RCC 7860 (cell line): ENCODE measurements at places on chromosomes 6 and 20.
A peak's percentile ranks its signal among the peaks of the same experiment; 100 is the strongest.

GRCh38 chr20:43942667-43943285 lies 28.1 kb downstream of the TOX2 start:
- peak; percentile 42 for DNase-seq

GRCh38 chr6:168468045-168468444 lies 27.1 kb downstream of the SMOC2 start:
- DNase-seq = no peak

GRCh38 chr20:58136149-58136484 lies 92.3 kb downstream of the ANKRD60 start:
- DNase-seq = no peak

DNA sequence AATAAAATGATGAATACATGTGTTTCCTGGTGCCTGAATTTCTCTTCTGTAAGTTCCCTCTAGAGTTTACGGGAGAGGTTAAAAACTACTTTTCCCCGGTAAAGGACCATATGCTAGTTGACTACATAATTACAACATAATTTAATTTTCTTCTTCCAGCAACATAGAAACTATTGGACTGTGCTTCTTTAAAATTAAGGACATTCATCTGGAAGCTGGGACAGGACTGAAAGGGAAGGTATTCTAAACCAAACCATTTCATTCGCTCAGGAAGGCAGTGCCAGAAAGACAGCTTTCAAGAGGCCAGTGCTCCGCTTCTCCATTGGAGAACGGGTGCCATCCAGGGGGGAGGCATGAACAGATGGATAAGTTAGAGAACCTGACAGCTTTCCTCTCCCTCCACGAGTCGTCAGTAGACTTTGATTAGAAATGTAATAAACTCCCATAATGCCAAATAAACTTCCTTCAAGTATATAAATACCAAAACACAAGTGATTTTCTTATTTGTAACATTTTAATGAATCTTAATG lies 458.0 kb upstream of the SOX4 start:
- DNase-seq = no peak

GRCh38 chr6:14243597-14243996 lies 126.0 kb downstream of the CD83 start:
- no peak for DNase-seq

DNA sequence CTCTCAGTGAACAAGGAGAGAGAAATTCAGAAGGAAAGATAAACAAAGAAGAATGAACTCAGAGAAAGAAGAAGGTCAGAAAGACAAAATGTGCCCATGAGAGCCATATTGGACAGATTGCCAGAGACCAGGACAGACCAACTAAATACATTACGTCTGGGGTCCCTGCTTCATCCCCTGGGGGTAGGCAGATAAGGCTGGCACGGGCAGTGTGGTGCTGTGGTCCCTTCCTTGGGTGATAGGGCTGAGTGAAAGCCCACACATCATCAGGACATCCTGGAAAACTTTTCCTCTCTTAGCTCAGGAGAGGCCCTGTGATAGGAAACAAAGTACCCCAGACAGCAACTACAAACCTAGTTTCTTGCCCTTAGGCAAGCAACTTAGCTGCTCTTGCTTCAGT lies 13.2 kb upstream of the ARMC12 start:
- no peak for DNase-seq

DNA sequence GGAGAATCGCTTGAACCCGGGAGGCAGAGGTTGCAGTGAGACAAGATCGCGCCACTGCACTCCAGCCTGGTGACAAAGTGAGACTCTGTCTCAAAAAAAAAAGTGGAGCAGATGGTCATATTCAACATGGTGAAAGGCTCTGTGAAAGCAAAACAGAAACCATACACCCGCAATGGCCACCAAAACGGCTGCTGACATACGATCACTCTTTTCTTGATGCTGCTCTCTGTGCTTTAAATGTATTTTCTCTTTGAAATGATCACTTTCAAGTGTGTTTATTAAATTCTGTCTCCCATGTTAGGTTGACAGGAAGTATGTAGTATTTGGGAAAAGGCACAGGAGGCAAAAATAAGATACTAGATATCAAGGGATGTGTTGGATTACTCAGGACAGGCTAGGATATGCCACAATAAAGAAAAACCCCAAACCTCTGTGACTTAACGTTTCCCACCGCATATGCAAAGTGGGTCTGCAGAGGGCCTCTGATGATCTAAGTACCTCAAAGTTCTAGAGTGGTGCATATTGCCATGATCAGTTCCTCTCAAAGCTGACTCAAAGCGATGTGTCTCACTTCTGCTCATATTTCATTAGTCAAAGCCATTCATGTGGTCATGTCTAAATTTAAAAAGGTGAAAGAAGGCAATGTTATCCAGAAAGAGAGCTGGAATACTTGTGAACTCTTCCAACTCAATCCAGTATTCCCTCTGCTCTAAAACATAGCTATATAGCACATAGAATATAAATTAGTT lies 155.1 kb upstream of the SOX4 start:
- DNase-seq = no peak

DNA sequence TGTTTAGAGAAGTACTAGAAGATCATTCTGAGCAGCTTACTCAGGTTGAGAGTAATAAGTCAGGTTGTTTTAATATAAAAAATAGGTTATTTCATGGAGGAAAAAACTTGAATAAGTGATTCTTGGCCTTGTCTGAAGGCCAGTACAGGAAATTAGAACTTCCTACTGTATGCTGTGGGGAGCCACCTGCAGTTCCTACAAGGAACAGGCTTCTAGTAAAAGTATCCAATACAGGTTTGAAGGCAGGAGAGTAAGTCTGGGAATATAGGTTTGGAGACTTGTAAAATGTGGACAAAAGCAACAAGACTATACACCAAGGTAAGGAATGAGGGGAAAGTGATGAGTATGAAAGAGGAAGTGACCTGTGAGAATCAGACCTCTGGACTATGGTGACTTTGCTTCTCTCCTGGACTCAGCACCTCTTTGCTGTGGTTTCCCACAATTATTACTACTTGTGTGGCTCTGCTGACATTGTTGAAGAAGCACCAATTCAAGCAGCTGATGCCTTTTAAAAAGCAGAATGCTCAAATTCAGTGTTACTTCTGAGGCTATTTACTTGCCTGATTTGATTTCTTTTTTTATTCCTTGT lies 278.6 kb downstream of the TBC1D7 start:
- DNase-seq = no peak

DNA sequence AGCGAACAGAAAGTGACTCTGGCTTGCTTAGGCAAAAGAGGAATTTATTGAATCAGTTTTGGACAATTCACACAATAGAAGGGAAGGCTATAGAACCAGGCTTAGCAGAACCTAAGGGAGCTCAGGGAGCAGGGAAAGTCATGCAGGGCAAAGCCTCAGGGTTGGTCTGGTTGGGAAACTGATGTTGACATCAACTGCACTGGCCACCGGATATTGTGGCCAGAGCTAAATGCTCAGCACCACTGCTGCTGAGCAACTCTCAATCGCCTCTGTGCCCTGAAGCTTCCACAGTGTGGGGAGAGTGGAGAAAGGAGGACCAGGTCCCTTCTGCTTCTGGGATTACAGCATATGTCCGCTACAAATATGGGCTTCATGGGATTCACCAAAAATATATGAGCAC lies 93.3 kb upstream of the GCM1 start:
- no peak for DNase-seq

GRCh38 chr20:37161830-37162549 lies 17.1 kb upstream of the RPN2 start:
- DNase-seq = no peak

DNA sequence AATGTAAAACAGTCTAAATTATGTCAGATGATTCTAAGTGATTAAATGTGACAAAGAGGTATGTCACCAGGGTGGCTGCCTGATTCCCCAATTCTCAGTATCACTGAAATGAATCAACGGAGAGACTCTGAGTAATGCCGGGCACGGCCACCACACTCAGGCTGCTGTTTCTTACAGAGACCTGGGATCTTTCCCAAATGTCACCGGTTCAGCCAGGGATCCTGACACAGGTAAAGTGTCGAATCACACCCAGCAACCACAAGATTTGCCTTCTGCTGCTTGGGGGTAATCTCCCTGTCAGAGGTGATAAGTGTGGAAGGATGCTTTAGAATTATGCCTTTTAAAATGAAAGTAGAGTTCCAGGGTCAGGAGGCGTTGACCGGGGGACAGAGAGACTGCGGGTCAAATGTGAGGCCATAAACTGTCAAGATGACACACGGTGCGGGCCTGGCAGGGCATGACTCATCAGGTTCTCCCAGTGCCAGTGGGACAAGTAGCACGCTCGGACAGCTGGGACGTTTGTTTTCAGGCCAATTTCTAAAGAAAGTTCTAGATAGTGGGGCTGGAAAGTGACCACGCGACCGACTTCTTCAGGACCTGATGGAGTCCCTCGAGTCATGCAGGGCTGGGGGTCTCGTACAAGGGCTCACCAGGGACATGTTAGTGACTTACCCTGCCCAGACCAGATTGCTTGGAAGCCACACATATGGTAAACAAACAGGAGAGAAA lies 48.9 kb downstream of the PRDM1 start:
- peak; percentile 87 for DNase-seq

DNA sequence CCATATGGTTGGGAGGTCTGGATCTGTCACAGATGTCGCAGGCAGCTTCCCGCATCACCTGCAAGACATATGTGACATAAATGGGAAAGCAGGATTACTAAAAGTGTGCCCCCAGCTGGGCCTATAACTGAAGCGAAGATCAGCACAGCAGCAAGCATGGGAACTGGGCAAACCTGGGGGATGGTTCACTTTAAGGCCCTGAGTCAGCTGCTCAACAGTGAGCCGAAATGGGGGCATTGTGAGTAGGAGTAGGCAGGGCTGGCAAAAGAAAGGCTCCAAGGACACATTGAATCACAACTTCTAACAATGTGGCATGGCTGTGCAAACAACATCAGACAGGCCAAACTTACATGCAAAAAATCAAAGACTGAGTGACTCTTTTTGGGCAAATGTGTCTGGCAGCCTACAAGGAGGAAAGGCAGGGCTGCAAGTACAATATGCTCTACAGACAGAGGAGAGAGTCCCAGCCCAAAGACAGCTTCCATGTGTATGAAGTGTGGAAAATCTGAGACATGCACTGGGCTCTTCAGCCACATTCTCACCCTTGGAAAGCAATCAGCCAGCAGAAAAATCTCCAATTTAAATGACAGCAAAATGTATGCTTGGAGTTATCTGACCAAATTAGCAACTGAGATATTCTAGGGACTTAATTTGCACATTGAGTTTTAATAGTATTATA lies 531.0 kb upstream of the MMS22L start:
- no peak for DNase-seq

DNA sequence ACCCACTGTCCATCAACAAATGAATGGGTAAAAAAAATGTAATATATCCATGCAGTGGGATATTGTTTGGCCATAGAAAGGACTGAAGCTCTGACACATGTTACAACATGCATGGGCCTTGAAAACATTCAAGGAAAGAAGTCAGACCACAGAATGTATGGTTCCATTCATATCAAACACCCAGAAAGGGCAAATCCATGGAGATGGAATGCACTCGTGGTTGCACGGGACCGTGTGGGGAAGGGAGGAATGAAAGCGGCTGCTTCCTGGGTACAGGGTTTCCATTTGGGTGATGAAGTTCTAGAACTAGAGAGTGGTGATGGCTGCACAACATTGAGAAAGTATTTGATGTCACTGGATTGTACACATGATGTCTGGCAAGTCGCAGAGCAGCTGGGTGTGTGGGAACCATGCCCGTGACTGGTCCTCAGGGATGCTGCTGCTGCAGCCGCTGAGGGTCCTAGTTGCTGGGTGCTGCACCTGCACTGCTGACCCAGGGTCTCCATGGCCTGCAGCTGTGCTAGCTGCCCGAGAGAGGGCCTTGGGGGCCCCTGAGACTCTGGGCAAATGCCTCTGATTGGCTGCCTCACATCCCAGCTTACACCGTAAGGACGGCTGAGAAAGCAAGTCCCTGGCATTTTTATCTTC lies 220.3 kb downstream of the NRN1 start:
- DNase-seq = no peak

- no peak for DNase-seq
Observed at GRCh38 chr20:63238514-63239125, 2.9 kb downstream of the BIRC7 start.

- DNase-seq = no peak
Observed at GRCh38 chr20:48703107-48703506, 124.7 kb downstream of the PREX1 start.

DNA sequence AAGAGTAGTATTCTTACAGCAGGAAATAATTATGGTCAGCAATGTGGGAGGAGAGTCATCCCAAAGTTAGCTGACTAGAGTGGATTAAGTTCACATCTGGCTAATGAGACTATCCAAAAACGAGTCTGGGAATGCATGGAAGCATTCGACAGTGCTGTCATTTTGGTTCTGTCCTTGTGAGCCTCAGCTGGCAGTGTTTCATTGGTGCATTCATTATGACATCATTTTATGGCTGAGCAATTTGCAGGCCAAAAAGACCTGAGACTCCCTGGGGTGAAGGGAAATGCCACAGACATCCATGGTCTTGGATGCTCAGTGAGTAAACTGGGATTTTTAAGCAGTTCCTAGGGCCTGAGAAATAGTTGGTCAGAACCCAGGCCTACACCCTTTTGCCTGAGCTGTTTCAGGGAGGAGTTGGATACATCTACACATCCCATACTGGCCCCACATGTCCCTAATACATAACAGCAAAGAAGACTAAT lies 196.4 kb upstream of the CCN2 start:
- peak; percentile 60 for DNase-seq

DNA sequence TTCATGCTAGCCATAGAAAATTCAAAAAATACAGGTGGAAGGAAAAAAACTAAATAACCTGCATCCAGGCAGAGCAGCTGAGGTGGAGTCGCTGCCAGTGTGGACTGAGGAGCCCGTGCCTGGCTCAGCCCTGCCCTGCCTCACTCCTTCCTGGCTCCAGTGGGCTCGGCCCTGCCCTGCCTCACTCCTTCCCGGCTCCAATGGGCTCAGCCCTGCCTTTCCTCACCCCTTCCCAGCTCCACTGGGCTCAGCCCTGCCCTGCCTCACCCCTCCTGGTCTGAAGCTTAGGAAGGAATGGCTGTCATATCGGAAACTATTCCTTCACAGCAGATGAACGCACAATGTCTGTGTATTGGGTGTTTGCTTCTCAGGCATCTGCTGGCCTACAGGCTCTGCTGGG lies 142.1 kb downstream of the SMOC2 start:
- DNase-seq = no peak

DNA sequence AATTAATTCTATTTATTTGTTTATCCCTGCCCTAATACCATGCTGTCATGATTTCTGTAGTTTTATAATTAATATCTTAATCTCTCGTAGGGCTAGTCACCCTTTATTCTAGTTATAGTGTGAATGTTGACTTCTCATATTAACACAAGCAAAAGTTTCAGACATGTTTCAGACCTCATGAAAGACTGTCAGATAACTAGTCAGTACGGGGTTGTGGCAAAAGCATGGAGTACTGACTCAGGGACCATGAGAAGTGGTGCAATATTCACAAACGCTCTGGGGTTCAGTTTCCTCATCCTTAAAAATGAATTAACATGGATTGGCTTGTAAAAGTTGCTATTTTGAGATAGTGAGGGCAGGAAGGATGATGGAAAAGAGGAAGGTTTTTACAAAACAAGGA lies 148.9 kb downstream of the TMEM200A start:
- DNase-seq = no peak

DNA sequence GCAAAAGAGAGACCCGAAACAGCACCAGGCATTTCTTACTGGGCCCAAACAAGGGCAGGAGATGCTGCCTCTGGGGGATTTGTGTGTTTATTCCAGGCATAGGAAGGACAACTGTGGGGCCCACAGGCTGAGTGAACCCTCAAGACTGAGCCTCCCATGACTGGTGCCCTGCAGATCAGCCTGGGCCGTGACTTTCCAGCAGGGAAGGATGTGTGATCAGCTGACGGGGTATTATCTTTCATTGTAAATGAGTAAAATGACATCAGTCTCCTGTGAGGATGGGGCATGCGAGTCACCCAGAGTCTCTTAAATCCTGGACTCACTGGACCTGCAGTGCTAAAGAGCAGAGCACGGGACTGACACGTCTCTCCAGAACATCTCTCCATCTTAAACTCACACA lies 3.9 kb upstream of the TEAD3 start:
- peak; percentile 4 for DNase-seq
